ENCODE measurements at places on chromosomes 3 and 15. TPM values are rescaled to one million over a fixed set of nuclear protein-coding genes. Genes with fewer than 3 reads are reported as not detected.

The SOX14 gene
- not detected for total RNA-seq

The C2CD4B gene
- total RNA-seq = not detected

- no peak for DNase-seq
These were observed 9.1 kb downstream of the ZFAND6 start for GRCh38 chr15:80068578-80068977.

The NRG4 gene
- not detected for total RNA-seq

- DNase-seq = no peak
These were observed 123.0 kb downstream of the TCF12 start for GRCh38 chr15:57041416-57041815.

- peak; percentile 2 for DNase-seq
These were observed 10.5 kb upstream of the SH3GL3 start for GRCh38 chr15:83436513-83437158.

DNA sequence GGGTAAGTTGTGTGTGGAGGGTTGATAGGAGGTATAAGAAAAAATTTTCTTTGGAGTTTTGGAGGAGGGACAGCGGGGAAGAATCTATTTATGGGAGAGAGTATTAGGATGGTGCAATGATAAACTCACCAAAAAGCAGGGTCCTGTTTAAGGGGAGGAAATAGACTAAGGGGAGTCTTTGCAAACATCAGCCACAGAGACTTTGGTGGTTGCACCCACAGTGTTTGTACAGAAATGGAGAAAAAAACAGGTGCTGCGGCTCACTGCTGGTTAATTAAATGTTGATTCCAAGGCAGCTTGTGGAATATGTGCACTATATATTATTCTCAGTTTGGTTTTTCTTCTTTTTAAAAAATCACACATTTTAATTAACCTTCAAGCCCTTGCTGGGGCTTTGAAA lies 182.1 kb downstream of the NECTIN3 start:
- DNase-seq = no peak

The MCF2L2 gene
- total RNA-seq = 8.0 TPM

The KBTBD13 gene
- total RNA-seq = not detected
